Stimulated activated CD4-positive, alpha-beta T cell treated with anti-CD3 and anti-CD28 coated beads, Interleukin-12 subunit alpha, Interleukin-12 subunit beta, amount 100 ng/mL, for 24 hours (primary cell): ENCODE measurements at places on chromosomes 5 and 9.

- no peak for DNase-seq
Observed at GRCh38 chr5:63400079-63400478, 562.2 kb downstream of the HTR1A start.

GRCh38 chr5:157948738-157949410 lies 89.9 kb upstream of the CLINT1 start:
- peak; percentile 77 for DNase-seq

- no peak for DNase-seq
Observed at GRCh38 chr5:33938881-33939280, 2.7 kb downstream of the RXFP3 start.

- no peak for DNase-seq
Observed at GRCh38 chr5:114265432-114266060, 96.3 kb upstream of the KCNN2 start.

GRCh38 chr5:56549096-56549886 lies 266.1 kb upstream of the MAP3K1 start:
- no peak for DNase-seq

DNA sequence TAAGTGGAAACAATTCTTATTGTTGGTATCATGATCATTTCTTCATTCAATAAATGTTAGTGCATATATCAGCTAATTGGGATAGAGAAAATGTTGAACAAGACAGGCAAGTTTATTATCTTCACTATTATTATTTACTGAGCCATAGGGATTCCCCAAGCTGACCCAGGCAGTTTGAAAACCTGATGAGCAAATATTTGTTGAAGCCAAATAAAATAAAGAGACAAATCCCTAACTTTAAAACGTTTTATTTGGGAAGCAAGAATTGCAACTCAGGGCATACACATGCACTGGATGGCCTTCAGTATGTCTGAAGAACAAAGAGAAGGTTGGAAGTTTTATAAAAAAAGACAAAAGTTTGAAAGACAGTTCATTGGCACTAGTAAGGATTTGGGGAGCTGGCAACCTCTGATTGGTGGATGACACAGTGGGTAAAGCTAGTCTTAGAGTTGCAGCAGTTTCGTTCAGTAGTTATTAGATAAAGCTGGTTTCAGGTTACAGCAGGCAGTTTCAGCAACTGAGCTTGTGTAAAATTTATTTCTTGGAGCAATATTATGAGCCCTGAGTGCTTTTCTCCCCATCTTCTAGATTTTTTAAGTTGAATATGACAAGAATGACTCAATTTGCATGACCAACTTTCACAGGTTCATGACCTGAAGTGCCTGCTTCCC lies 44.7 kb upstream of the PRLR start:
- no peak for DNase-seq

DNA sequence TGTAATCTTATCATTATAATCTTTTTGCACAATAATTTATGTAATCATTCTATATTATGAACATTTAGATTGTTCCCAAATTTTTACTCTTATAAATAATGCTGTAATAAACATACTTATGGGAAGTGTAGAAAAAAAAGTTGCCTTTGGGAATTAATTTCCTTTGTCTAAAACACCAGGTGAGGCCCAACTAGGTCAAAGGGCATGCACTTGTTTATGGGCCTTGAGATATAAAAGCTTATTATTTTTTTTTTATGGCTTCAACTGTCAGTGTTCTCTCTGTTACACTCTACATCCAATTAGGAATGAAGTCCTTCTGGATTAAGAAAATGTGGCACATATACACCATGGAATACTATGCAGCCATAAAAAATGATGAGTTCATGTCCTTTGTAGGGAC lies 6.5 kb upstream of the PRLR start:
- DNase-seq: no peak

- no peak for DNase-seq
Observed at GRCh38 chr5:178150977-178151734, 2.5 kb downstream of the NHP2 start.

DNA sequence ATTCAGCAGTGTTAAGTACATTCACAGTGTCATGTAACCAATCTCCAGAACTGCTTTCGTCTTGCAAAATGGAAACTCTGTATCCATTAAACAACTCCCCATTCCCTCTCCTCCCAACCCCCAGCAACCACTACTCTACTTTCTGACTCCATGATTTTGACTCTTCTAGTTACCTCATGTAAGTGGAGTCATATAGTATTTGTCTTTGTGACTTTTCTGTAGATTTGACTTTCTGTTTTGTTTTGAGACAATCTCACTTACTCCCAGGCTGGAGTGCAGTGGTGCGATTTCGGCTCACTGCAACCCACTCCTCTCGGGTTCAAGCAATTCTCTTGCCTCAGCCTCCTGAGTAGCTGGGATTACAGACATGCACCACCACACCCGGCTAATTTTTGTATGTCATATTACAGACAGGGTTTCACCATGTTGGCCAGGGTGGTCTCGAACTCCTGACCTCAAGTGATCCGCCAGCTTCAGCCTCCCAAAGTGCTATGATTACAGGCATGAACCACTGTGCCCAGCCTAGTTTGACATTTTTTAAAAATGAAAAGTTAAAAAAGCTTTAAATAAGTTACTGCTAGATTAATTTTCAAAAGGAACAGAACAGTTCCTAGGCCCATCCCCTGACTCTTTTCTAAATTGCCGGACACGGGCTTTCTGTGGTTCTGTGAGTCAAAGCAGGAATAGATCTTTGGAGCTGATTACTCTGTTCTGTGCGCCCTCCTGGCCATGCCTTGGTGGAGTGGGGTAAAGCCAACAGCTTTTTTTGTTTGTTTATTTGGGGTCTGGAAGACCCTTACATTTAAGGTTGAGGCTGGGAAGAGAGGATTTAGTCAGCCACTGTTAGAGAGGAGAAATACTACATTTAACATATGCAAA lies 59.3 kb downstream of the RALGPS1 start:
- DNase-seq: no peak

DNA sequence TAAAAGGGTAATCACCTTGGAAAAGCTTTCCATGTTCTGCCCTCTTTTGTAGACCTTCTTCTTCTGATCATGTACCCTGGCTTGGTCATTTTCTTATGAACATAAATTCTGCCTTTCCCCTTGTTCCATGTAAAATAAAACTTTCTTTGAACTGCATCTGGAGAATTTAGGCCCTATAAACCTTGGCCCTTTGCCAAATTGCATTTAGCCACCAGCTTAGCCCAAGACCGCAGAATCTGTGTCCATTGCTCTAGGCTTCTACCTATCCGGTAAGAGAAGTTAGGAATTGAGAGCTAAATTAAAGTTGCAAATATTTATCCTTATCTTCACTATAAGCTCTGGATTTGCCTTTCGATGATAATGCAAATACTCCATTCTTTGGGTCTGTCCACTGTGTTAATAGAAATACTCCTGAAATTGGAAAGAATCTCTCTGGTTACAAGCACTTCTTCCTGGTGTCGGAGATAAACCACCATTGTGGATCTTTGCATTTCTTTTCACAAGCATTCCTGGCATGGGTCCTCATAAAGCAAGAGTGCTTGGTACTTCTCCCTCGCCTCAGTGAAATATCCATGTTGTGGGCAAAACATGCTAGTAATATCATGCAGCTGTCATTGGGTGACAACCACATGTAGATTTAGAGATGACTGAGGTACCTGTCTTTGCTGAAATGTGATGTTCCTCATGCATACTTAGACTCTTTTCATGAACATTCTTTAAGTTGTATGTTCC lies 698.0 kb upstream of the WWC1 start:
- no peak for DNase-seq

DNA sequence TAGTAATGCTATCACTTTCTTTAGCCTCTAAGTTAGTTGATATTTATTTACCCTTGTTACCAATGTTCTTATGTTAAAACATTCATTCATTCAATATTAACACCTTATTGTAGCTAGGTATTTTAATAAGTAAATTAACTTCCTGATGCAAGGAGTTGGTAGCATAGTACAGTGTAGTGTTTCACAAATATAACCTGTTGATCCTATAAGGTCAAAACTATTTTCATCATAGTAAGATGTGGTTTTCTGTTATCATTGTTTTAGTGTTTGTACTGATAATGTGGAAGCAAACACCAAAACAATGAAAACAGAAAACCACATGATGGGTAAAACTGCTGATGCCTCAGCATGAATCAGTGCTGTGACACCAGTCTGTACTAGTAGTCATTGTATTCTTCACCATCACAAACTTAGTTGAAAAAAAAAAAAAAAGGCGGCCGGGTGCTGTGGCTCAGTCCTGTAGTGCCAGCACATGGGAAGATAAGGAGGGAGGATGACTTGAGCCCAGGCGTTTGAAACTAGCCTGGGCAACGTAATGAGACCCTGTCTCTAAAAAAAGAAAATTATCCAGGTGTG lies 36.5 kb downstream of the ZCCHC7 start:
- no peak for DNase-seq

DNA sequence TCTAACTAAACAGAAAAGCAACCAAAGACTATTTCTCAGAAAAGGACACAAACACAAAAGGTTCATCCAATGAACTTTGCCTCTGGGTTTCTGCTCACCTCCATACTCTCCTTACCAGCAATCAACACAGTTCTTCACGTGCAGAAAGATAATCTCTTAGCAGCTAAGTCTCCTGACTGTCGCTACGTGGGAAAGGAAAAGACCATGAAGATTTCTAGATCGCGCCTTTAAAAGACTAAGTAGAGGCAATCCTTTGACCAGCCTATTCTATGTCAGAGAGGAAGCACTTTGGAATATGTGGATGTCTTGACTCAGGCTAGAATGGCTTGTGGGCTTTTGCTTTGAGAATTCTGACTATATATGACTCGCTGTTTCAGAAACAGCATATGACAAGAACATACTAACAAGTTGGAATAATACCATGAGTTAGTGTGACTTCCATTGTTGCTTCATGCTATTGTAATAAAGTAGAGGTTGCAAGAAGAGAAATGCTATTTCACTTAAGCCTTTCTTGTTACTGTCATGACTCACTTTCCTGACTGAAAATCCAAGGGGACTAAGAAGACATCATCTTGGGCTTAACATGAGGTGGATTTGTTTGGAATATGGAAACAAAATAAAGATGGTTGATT lies 339.5 kb upstream of the RFX3 start:
- DNase-seq: no peak

- no peak for DNase-seq
Observed at GRCh38 chr5:58486290-58486689, 4.9 kb upstream of the GAPT start.

DNA sequence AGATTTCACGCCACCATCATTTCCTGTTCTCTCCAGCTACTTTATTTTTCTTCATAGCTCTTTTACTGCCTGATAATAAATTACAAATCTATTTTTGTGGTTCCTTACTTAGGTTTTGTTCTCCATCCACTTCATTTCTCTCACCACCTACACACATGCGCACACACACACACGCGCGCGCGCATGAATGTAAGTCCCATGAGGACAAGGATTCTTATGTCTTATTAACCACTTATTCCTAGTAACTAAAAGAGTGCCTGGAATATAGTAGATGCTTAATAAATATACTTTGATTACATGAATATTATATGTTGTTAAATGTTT lies 116.5 kb downstream of the TRPM6 start:
- DNase-seq: peak; percentile 26

DNA sequence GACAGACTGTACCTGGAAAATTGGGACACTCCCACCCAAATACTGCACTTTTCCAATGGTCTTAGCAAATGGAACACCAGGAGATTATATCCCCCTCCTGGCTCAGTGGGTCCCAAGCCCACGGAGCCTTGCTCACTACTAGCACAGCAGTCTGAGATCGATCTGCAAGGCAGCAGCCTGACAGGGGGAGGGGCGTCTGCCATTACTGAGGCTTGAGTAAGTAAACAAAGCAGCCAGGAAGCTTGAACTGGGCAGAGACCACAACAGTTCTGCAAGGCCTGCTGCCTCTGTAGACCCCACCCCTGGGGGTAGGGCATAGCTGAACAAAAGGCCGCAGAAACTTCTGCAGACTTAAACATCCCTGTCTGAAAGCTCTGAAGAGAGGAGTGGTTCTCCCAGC lies 260.0 kb upstream of the ST8SIA4 start:
- no peak for DNase-seq

DNA sequence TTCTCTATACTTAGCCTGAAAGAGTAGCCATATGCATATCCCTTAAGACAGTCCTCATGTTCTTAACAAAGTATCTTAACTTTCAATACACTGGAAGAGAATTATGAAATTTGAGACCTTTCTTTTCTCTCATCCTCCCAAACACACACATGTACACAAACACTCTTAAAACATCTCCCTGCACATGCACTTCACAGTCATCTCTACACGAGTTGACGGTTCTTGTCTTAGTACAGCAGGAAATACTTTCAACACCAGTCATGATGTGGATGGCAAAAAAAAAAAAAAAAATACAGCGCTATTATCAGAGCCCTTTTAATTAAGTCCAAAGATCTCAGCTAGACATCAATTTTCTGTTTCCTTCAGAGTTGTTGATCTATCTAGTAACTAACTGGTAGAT lies 43.6 kb upstream of the PCSK1 start:
- no peak for DNase-seq

- DNase-seq: no peak
Observed at GRCh38 chr5:131534974-131535373, 100.1 kb downstream of the RAPGEF6 start.

GRCh38 chr9:92990461-92990860 lies 43.1 kb downstream of the FGD3 start:
- DNase-seq: no peak

GRCh38 chr9:124312290-124313265 lies 54.8 kb downstream of the NEK6 start:
- DNase-seq: no peak

DNA sequence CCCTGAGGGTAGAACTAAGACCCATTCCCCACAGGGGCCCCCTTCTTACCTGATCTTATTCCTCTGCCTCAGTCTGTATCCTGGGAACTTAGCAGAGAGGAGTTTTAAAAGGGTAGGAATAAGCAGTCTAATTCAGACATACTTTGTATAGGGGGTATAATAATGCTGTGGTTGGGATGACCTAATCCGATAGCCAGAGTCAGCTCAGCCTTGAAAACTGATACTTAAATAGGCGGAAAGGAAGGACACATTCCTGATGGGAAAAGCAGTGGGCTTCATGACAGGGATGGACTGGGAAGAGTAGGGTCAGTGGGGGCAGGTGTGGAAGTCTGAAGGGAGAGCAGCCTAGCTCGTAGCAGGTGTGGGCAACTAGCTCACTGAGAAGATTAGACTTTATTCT lies 52.2 kb upstream of the TESK1 start:
- DNase-seq: no peak

- no peak for DNase-seq
Observed at GRCh38 chr5:35202319-35203111, 27.8 kb downstream of the PRLR start.

- no peak for DNase-seq
Observed at GRCh38 chr5:55236800-55237199, 3.4 kb upstream of the CCNO start.

GRCh38 chr9:33273266-33273971 lies 8.6 kb downstream of the CHMP5 start:
- DNase-seq: no peak

DNA sequence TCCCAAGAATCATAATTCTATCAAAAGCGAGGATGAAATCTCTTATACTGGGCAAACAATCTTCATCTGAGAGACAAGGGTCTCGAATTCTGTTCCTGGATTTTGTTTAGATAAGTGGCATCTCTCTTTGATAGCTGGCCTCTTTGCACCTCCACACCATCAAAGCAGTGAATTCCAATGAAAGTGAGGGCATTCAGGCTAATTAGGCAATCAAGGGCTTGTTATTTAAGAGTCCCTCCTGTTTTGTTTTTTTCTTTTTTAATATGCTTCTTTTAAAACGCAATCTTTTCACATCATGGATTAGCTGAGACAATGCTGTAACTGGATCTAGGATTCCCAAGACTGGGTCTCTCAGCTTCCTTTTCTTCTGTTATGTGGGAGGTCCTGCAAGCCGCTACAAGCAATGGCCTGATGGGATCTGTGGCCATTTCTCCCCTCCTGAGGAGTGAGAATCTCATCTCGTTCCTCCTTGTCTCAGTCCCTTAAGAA lies 67.9 kb downstream of the TNC start:
- no peak for DNase-seq

- no peak for DNase-seq
Observed at GRCh38 chr9:107375651-107376369, 92.7 kb downstream of the RAD23B start.
